ENCODE measurements at places on chromosomes 4 and X.

- no peak for DNase-seq
Measured at GRCh38 chr4:1604706-1605205, 79.4 kb downstream of the FAM53A start.

GRCh38 chr4:3254302-3255131 lies 5.6 kb downstream of the MSANTD1 start:
- DNase-seq: no peak

DNA sequence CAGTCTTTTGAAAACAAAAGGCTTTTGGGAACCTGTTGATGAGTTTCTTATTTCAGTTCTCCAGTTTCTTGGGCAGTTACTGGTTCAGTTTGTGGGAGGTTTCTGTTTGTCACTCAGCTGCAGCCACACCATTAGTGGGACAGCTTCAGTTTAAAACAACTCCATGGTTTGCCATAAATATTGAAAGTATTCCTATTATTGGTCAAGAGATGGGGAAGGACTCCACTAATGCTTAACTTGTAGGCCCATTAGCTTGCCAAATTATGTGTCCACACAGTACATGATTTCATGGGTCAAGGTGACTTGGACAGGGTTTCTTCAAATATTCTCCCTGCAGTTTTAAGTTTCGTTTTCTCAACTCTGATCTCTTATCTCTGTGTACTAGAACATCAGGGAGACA lies 15.5 kb upstream of the ASIC5 start:
- DNase-seq: no peak

- DNase-seq: no peak
Measured at GRCh38 chrX:13655674-13656073, 2.7 kb downstream of the TCEANC start.

Data from GM12891 (cell line).